SW480 (cell line): ENCODE measurements at places on chromosomes 2 and 18.

- no peak for DNase-seq
These were observed 828.9 kb downstream of the EPHA4 start for GRCh38 chr2:220743203-220743602.

DNA sequence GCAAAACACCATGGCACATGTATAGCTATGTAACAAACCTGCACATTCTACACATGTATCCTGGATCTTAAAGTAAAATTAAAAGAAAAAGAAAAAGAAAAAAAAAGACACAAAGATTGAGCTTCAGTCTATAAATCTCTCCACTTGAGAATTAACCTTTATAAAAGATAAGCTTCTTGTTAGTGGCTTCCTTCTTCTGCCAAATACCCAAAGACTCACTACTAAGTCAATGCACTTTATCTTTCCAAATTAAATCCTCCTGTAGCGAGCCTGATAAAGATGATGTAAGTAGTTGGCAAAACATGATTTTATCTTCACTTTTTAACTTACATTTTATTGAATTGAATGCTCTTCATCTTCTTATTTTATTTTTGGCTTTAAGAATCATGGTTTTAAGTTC lies 349.9 kb downstream of the TRIB2 start:
- DNase-seq, result no peak

GRCh38 chr2:210428393-210429179 lies 48.0 kb downstream of the LANCL1 start:
- no peak for DNase-seq

DNA sequence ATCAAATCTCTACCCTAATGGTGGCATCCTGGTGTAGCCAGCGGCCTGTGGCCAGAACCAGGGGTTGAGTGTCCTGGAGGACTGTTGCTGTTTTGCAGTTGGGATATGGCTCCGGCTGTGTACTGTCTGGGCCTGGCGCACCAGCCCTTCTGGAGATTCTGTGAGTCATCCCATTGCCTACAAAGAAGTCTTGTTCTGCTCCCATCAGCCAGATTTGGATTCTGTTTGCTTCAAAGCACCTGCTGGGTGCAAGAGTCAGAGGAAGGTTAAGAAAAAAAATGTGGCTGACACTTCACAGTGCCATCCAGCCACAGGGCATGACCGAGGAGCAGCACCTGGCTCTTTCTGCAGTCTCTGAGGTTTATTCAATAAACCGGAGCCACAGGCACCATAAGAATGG lies 41.0 kb upstream of the ASAP2 start:
- DNase-seq, result peak; percentile 61
